Stimulated activated CD8-positive, alpha-beta memory T cell treated with anti-CD3 and anti-CD28 coated beads, Interleukin-7, amount 100 ng/mL, for 48 hours (primary cell): ENCODE measurements at places on chromosomes 1 and 21.

GRCh38 chr21:29305068-29305467, 6.3 kb downstream of the BACH1 start:
- no peak for DNase-seq

DNA sequence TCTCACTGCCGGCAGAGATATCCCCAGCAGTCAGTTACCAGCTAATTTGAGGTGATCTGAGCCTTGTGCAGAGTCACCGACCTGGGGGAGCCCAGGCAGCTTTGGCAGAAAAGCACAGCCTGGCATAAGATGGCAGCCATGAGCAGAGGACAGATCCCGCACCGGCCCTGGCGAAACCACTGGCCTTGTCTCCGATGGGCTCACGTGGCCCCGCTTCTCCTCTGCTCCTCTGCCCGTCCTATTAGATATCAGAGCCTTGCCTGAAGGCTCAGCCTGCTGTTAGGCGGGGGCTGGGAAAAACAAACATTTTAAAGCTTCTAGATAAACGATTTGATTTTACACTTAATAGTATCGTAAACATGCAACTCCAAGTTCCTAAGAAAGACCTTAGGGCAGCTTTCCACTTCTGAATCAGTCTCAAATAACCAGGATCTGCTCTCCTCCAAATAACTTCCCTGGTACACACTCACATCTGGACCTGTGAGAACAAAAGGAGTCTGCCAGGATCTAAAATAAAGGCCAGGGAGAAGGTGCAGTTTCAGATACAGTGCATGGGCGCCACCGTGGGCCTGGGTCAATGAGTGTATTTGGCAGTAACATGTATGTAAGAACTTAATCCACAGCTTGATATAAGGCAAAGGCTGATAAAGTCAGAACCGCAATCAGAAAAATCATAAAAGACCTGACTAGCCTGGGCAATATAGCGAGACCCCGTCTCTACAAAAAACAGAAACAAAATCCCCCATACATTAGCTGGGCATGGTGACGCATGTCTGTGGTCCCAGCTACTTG, 10.0 kb downstream of the EDARADD start:
- no peak for DNase-seq

GRCh38 chr1:183777328-183777727, 27.6 kb upstream of the RGL1 start:
- no peak for DNase-seq

DNA sequence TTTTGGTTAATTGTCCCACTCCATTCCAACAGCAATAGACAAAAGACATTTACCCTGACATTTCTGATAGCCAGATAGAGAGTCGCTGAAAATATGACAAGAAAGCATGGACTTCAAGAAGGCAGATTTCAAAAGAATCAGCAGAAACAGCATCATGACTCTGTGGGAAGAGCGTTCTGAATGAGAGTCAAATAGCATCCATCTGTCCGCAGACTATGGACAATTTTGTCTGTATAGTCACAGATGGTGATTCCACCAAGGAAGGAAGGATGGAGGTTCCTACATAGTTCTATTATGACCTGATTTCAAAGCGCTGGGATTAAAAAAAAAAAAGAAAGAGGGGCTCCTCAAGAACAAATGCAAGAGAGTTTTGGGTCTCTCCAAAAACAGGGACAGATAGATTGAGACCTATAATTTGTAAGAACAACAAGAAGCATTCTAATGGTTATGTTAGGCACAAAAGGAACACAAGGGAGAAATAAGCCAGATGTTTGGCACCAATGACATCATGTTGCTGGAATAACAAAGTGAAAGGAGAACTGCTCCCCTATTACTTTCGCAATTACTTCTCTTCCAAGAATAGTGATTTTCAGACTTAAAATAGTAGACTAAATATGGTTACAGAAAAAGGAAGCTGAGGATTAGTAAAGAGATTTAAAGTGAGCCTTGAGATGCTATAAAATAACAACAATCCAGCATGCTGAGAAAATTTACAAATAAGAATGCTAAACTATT, 28.5 kb downstream of the NIBAN1 start:
- DNase-seq: no peak

DNA sequence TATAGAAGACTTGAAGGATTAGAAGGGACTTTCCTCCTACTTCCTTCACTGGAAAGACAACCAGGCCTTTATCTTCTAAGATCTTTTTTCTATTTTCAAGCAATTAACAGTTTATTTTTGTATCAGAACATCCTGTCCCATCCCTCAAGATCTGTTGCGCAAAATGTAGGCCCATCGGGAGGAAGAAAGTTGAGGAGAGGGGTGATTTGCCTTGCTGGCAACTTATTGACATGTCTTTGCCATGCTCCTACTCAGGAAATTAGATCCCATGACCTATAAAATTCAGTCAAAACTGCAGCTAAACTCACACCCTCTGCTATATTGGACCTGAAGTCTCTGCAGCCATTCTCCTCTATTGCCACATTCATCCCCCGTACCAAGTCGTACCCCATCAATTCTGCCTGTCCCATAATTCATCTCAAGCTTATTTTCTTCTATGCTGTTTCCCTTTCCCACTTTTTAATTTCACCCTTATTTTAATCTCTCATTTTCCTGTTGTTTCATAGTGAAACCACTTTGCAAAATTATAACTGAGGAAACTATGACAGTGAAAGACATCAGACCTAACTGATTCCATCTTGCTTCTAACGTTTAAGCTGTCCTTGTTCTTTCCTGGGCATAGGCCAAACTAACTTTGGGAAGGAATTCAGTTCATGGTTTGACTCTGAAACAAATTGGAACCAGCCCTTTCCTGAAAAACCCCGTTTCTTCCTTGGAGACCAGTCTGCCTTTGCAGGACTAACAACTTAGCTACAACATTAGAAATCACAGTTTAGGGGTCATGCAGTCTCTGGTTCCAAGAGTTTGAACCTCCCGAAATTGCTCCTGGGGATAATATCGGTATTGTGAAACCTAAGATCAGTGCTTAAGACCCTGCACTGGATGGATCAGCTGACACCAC, 195.7 kb upstream of the PTBP2 start:
- DNase-seq: no peak

DNA sequence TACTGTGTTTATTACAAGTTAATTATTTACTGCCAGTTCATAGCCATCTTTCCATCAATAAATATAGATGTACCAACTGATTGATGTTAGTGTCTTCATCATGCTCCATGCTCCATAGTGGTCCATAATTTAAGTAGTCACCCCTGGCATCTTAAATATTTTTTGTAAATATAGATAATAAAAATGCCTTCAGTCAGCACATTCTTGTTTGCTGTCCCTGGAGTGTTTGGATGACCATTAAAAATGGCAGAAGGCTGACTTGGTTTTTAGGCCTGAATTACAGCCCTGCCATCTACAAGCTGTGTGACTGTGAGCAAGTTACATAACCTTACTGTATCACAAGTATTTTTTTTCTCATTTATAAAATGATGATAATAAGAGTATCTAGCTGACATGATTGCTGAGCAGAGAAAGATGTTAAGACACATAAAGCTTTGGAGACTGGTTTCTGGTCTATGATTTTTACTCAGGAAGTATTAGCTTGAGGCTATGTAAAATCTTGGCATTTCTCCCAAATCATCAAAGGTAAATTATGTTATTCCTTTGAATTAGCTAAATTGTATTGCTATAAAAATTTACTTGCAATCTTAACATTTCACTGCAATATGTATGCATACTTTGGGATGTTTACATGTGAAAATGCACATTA, 427.2 kb downstream of the USP25 start:
- DNase-seq: no peak
